ENCODE measurements at places on chromosomes 1 and 21.
A peak's percentile ranks its signal among the peaks of the same experiment; 100 is the strongest.

- no peaks in the 10 kb centered on the region for H3K4me1 ChIP-seq
- no peak for DNase-seq
- peaks cover 6% of the 10 kb centered on the region for H3K27me3 ChIP-seq
- no peak overlapping the region for H3K4me3 ChIP-seq
- H3K27ac ChIP-seq: no peak overlapping the region
- H3K36me3 ChIP-seq: no peaks in the 10 kb centered on the region
These were observed 11.8 kb upstream of the MARK1 start for GRCh38 chr1:220516014-220516721.

- H3K4me1 ChIP-seq: peaks cover 41% of the 10 kb centered on the region
- peak overlapping the region; percentile 51 for H3K27ac ChIP-seq
- H3K4me3 ChIP-seq: no peak overlapping the region
These were observed 55.9 kb downstream of the CLIC4 start for GRCh38 chr1:24801176-24801575.

DNA sequence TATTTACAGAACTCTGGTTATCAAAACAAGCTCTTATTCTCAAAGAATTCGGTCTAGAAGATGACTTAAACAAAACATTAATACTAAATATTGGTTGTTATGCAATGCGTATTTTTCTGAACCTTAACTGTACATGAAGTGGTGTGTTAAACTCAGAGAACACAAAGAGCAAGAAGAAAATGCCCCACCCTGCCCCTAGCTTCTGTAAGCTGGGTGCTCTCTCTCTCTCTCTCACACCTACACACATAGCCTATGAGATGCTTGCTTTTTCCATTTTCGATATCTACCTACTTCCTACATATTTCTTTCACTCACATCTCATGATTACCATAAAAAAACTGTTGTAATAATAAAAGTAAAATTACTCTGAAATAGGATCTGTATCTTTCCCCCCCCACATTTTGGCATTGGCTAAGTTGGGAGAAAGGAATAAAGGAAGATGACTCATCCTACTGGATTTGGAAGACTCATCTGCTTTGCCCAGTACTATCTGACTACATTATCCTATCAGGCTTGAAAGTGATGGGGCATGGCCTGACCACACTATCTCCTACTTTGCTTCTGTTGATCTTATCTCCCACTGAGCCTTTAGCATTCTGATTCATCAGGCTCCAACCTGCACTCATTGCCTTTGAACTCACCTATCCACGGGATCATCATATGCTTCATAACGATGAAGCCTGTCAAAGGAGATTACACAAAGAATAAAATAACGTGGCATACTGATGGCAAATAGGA is 2.9 kb downstream of the CRYZ start:
- H3K4me3 ChIP-seq: no peak overlapping the region
- no peak for DNase-seq
- no peaks in the 10 kb centered on the region for H3K27me3 ChIP-seq
- H3K4me1 ChIP-seq: peaks cover 18% of the 10 kb centered on the region

DNA sequence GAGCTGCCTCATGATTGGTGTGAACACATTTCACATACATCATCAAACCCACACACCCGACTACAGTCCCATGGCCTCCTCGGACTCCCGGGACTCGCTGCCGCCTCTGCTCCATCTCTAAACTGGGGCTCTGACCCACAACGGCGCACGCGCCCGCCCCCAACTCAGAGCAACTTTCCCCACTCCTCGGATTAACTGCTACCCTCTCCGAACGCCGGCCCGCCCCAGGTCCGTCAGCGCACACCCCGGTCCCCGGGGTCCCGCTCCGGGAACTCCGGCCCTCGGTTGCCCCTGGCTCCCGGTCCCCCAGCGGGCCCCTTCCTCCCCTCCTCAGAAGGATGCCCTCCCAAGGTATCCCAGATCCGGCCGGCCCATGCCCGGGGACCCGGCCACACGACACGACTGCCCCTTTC is 740 bp downstream of the DSTYK start:
- no peaks in the 10 kb centered on the region for H3K36me3 ChIP-seq
- DNase-seq: no peak
- no peaks in the 10 kb centered on the region for H3K27me3 ChIP-seq
- H3K4me3 ChIP-seq: peak overlapping the region; percentile 90
- peaks cover 13% of the 10 kb centered on the region for H3K4me1 ChIP-seq
- H3K27ac ChIP-seq: peak overlapping the region; percentile 93

GRCh38 chr1:209431813-209432442 is 151.6 kb upstream of the CAMK1G start:
- no peaks in the 10 kb centered on the region for H3K4me1 ChIP-seq
- no peaks in the 10 kb centered on the region for H3K27me3 ChIP-seq
- H3K27ac ChIP-seq: no peak overlapping the region
- no peaks in the 10 kb centered on the region for H3K36me3 ChIP-seq
- no peak for DNase-seq
- H3K4me3 ChIP-seq: no peak overlapping the region

DNA sequence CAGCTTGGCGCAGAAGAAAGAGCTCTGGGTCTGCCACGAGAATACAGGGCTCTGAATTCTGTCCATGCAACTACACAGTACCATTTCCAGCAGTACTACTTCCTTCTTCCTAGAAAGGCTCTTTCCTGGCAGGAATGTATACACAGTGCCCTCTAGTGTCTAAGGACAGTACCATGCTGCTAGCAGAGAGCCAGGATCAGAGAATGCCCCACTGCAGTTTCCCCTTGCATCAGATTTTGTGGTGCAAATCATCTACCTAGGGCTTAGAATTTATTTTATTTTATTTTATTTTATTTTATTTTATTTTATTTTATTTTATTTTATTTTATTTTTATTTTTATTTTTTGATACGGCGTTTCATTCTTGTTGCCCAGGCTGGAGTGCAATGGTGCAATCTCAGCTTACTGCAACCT is 50.8 kb downstream of the PAX7 start:
- no peak overlapping the region for H3K27ac ChIP-seq
- no peak for DNase-seq
- no peak overlapping the region for H3K4me3 ChIP-seq
- H3K4me1 ChIP-seq: no peaks in the 10 kb centered on the region

DNA sequence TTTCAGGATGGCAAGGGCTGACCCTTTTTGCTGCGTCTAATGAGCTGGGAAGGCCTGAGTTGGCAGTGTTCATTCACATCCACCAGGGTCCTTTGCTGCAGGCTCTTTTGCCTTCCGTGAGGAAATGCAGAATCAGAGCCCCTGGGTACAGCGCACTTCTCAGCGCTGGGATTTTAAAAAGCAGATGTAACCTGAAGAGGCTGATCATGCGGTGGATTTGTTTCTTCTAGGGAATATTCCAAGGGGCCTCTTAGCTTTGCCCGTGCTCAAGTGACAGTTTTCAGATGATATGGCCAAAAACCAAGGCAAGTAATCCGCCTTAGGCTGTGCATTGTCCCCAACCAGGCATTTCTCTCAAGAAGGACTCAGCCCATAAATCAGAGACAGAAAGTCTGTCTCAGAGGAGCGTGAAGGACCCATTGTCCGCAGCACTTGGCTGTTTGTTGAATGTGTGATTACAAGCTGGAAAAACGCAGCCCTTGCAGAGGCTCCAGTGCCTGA is 237.6 kb downstream of the PTPRC start:
- no peaks in the 10 kb centered on the region for H3K36me3 ChIP-seq
- no peak overlapping the region for H3K4me3 ChIP-seq
- no peaks in the 10 kb centered on the region for H3K27me3 ChIP-seq
- no peak for DNase-seq

- no peaks in the 10 kb centered on the region for H3K27me3 ChIP-seq
- DNase-seq: no peak
- H3K27ac ChIP-seq: no peak overlapping the region
These were observed 276.9 kb upstream of the SNX7 start for GRCh38 chr1:98384461-98385141.

GRCh38 chr1:77475641-77476040 is 193.8 kb downstream of the AK5 start:
- no peak overlapping the region for H3K4me3 ChIP-seq
- peaks cover 5% of the 10 kb centered on the region for H3K27me3 ChIP-seq
- H3K27ac ChIP-seq: no peak overlapping the region
- H3K4me1 ChIP-seq: no peaks in the 10 kb centered on the region

- peak; percentile 94 for DNase-seq
- H3K36me3 ChIP-seq: no peaks in the 10 kb centered on the region
- peak overlapping the region; percentile 80 for H3K27ac ChIP-seq
- H3K4me1 ChIP-seq: peaks cover 11% of the 10 kb centered on the region
These were observed 4.0 kb upstream of the CSF3R start for GRCh38 chr1:36486439-36487335.

DNA sequence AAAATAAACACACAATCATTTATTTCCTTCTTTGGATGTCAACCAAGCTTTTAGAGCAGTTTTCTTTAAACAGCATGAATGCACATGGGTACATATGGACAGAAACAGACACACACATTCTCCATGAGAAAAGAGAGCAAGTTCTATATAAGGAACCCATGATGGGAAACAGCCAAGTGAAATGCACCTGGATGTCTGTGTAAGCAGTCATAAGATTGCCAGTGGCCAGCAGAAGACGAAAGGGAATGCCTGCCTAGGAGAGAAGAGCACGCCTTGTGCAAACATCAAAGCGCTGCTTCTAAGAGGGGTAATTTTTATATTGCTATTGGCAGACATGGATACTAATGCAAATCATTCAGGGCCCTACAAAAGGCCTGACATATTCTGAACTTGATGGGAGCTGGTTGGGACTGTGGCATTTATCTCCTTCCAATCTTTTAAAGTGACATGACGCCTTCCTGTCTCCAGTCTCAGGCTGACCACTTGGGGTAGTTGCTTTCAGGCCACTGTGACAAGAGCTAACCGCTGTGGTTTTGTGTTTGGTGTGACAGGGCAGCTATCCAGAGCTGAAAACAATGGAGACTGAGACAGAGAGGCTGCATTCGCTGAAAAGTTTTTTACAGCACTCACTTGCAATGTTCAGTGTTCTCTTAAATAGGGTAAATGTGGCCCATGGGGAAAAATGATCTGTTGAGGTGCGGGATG is 75.0 kb upstream of the DPT start:
- no peak for DNase-seq
- no peak overlapping the region for H3K27ac ChIP-seq
- H3K27me3 ChIP-seq: no peaks in the 10 kb centered on the region
- H3K4me1 ChIP-seq: no peaks in the 10 kb centered on the region

DNA sequence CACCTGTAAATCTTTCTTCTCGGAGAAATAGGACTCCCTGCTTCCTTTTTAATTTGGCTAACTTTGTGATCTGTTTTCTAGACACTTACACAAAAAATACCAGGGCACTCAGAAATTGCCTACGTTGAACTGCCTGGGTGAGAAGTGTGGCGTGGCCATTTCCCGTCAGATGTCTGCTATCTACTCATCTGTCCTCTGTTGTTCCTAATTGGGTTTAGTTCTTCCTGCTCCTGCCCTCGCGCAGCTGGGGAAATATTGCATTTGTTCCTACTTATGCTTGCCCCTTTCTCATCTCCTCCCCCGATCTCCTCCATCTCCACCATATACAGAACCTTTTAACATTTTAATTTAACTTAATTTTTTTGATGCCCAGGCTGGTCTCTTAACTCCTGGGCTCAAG is 55.1 kb downstream of the CD58 start:
- H3K4me3 ChIP-seq: no peak overlapping the region
- peaks cover 3% of the 10 kb centered on the region for H3K36me3 ChIP-seq
- peaks cover 3% of the 10 kb centered on the region for H3K4me1 ChIP-seq
- peak overlapping the region; percentile 76 for H3K27ac ChIP-seq

DNA sequence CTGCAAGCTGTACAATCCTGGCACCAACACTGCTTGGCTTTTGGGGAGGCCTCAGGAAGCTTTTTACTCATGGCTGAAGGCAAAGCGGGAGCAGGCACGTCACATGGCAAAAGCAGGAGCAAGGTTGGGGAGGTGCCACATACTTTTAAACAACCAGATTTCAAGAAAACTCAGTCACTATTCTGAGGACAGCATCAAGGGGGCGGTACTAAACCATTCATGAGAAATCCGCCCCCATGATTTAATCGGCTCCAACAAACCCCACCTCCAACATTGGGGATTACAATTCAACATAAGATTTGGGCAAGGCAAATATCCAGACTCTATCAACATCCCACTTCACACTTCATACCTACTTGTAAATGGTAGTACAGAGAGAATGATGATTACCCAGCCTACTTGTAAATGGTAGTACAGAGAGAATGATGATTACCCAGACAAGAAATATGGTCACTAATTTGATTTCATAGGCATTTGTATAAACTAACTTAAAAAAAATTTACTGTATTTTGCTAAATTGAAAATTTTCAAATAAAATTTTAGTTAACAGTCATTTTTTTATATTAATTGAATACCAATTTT is 24.9 kb downstream of the ATP5PF start:
- no peak overlapping the region for H3K4me3 ChIP-seq
- no peaks in the 10 kb centered on the region for H3K36me3 ChIP-seq

GRCh38 chr21:42724226-42724920 is 71.0 kb downstream of the PDE9A start:
- peaks cover 44% of the 10 kb centered on the region for H3K4me1 ChIP-seq
- no peaks in the 10 kb centered on the region for H3K36me3 ChIP-seq
- H3K27ac ChIP-seq: peak overlapping the region; percentile 39
- no peak for DNase-seq
- H3K4me3 ChIP-seq: no peak overlapping the region

GRCh38 chr1:191818198-191818597 is 340.1 kb upstream of the RGS18 start:
- H3K4me3 ChIP-seq: no peak overlapping the region
- no peak for DNase-seq
- no peaks in the 10 kb centered on the region for H3K4me1 ChIP-seq
- H3K36me3 ChIP-seq: no peaks in the 10 kb centered on the region
- H3K27me3 ChIP-seq: no peaks in the 10 kb centered on the region

DNA sequence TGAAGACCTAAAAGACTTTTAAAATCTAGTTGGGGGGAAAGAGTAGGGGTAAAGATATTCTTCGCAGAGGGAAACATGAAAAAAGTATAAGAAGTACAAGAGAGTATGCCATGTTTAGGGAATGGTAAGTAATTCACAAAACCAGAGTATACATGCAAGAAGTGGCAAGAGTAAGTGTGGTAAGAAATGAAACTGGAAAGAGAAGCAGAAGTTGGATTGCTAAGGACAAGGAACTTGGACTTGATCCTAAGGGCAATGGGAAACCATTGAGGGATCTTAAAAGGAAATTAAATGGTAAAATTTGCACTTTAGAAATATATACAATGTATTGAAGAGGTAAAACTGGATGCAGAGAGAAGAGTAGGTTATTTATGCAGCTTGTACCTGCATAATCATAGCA is 9.2 kb upstream of the ZNF644 start:
- no peaks in the 10 kb centered on the region for H3K4me1 ChIP-seq
- no peak overlapping the region for H3K4me3 ChIP-seq
- peaks cover 4% of the 10 kb centered on the region for H3K27me3 ChIP-seq
- no peak overlapping the region for H3K27ac ChIP-seq
- no peak for DNase-seq

GRCh38 chr1:201911826-201912571 is 23.3 kb downstream of the SHISA4 start:
- peaks cover 6% of the 10 kb centered on the region for H3K4me1 ChIP-seq
- no peak overlapping the region for H3K4me3 ChIP-seq
- no peaks in the 10 kb centered on the region for H3K36me3 ChIP-seq
- DNase-seq: no peak
